ENCODE measurements at places on chromosomes 4 and X.
A peak's percentile ranks its signal among the peaks of the same experiment; 100 is the strongest.

DNA sequence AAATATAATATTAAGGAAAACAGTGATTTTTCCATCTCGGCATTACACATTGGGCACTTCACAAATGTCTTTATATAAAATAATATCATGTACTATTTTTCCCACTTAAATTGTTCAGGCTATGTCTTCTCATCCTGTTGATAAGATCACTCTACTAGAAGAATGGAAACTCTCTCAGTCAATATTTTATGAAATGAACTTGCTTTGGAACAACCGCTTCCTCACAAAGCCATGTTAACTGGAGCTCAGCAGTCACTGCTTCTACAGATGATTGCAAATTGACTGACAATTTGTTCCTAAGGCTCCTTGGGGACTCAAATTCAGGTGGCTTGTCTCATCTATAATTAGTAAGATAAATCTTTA lies 127.5 kb upstream of the CBR4 start:
- DNase-seq, result no peak

GRCh38 chrX:3803713-3804112 lies 90.3 kb upstream of the PRKX start:
- no peak for DNase-seq

GRCh38 chrX:68844581-68844980 lies 15.8 kb downstream of the EFNB1 start:
- DNase-seq, result no peak

DNA sequence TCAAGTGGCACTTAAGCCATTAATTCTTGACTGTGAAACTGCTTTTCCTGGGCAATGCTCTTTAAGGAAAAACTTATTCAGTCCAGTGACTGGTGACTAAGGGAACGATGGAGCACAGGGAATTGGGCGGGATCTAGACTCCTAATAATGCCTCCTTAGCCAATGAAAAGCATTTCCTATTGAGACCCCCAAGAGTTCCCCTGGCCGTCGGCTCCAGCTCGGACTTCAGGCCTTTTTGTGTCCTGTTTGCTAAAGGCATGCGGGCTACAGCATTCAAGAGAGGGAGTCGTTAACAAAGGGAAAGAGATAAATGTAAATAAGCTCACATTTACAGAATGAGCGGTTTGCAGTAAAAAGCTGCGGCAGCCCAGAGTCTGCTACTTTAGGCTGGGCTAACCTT lies at the start of gene LPAR4:
TSS of gene LPAR4 (plus strand) at position 232 of the 400 bp plus-strand sequence. CDS start 7,150 bp downstream, outside the sequence.
- no peak for DNase-seq

DNA sequence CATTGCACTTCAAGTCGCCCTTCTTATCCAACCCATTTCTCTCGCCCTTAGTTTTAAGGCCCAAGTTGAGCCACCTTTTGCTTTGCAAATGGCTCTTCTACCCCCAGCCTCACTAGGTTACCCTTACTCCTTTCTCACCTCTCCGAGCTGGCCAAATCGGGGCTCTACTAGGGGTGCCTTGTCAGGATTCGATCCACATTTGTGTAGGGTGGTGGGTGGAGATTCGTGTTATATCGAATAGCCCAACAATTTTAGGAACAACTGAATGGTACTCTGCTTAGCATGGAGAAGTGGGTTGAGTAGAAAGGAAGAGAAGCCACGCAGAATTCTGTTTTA lies 3.5 kb downstream of the SLIT2 start:
- DNase-seq, result no peak

- no peak for DNase-seq
Measured at GRCh38 chrX:7412840-7413239, 264.9 kb upstream of the PUDP start.

DNA sequence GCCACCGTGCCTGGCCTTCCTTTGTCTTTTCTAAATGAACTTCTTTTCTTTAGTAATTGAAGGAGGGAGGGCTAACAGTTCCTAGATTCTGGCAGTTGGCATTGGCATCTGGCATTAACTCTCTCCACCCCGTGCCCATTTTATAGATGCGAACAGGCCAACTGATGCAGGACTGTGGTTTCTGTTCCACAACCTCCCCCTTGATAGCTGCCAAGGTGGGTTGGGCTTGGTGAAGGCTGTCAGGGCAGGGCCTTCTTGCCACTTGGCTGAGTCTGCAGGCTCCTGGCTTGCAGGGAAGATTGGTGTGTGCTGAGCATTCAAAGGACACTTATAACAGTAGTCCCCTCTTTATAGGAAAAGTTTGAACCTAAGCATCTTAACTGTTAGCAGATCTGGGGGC lies 4.3 kb downstream of the SOWAHD start:
- no peak for DNase-seq

GRCh38 chr4:6943012-6943884 lies 33.6 kb downstream of the TBC1D14 start:
- no peak for DNase-seq

DNA sequence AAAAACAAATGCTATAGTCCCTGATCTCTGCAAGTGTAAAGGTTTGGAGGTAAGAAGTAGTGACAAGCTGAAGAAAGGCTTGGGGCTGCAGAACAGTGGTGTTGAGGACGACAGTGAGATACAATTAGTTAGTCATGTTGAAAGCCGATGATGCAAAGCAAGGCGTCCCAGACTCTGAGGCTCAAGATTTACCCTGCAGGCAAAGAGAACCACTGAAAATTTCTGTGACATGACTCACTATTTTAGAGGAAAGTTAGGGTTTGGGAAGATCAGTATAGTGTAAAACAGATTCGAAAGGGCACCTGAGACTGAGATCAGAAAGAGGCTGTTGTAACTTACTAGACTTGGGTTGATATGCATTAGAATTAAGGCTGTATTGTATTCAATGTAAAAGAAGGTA lies 281.3 kb upstream of the FTHL17 start:
- DNase-seq, result no peak

DNA sequence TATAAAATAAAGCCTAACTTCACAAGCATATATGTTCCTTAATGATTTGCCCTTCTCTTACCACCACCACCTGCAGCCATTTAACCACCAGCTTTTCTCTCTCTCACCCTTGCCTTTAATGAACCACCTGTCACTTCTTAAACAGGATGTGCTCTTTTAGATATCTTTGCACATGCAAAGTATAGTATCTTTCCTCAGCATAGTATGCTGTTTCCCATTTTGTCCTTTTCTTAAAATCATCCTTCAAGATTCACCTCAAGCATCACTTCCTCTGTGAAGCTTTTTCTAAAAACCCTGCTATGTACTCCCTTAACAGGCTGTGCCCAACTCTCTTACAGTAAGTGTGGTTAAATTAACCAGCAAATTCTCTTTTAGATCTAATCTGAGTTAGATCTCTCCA lies 8.2 kb upstream of the CNOT6L start:
- no peak for DNase-seq

DNA sequence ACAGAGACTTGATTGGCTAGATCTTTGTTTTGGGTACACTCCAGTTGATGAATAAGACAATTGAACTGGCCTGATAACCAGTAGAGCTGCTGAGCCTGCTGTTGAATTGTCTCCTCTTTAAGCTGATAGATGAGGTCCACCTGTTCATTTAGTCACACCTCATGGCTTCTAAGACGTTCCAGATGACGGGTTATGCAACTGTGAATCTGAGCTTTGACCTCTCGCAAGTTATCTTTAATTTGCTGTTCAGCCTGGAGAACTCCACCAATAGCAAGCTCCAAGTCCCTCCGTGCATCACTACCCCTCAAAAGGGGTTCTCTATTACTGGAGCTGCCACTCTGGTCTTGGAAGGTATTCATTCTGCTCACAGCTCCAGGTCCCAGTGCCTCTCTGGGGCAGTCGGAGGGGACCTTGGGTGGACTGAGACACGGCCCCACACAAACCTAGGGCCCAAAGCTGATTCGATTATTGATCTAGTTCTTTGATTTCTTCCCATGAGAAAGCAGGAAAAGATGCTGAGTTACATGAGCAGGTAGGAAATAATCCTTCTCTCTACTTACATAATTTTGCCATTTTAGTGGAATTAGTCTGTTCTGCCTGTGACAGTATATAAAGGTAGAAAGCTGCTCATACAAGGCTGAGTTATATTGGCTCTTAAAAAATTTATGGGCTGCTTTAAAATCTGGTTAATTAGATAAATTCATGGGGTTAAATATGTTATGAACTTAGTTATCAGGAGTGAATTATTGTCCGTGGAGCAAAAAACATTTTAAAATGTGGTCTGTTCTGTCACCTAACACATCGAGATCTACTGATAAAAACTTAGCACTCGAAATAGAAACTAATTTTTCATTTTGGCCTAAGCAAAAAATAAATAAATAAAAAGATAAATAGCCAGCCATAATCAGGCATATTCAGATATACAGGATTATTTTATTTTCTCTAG lies 6.8 kb downstream of the MMAA start:
- DNase-seq, result no peak

GRCh38 chr4:10664408-10664807 lies 20.2 kb downstream of the CLNK start:
- DNase-seq, result peak; percentile 60

DNA sequence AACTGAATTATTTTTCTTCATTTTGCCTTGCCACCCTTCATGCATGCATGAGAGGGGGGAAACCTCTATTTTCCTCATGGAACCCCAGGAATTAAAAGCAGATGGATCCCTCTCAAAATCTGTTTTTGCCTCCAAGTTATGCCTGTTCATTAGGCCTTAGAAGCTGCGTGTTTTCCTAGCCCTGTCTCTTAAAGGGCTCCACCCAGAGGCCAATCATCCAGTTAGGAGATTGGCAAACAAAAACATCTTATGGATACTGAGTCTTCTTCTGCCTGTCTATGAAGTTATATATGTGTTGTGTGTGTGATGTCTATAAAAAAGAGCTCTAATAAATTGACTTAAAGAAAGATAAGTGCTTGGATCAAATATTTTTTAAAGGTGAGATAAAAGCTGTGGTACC lies 142.9 kb downstream of the ANAPC10 start:
- no peak for DNase-seq

DNA sequence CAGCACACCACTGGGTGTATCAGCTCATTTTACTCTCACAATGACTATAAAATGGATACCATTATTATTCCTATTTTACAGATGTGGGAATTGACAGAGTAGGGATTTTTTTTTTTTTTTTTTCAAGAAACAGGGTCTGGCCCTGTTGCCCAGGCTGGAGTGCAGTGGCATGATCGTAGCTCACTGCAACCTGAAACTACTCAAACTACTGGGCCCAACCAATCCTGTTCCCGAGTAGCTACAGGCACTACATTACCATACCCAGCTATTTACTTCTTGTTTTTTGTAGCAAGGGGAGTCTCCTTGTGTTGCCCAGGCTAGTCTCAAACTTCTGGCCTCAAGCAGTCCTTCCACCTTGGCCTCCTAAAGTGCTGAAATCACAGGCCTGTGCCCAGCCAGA lies 95.2 kb downstream of the LARP7 start:
- DNase-seq, result no peak

DNA sequence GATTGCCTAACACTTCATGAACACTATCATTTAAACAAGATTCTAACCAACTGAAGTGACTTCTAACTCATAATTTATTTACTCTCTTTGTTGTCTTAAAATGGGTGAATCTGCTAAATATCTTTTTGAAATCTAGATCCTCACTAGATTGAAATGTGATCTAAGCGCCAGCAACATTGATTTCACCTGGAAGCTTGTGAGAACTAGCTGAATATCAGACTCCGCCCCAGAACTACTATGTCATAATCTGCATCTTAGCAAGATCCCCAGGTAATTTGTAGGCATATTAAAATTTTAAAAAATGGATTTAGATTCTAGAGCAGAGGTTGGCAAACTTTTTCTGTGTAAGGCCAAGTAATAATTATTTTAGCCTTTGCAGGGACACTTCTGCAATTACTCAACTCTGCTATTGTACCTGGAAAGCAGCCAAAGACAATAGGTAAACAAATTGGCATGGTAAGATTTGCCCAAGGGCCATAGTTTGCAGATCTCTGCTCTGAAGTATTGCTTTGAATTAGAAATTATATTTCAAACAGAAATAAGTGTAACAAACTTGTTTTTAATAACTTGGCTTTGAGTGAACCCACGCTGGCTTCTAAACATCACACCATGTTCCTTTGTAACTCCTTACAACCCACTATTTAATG lies 121.5 kb downstream of the REELD1 start:
- no peak for DNase-seq

DNA sequence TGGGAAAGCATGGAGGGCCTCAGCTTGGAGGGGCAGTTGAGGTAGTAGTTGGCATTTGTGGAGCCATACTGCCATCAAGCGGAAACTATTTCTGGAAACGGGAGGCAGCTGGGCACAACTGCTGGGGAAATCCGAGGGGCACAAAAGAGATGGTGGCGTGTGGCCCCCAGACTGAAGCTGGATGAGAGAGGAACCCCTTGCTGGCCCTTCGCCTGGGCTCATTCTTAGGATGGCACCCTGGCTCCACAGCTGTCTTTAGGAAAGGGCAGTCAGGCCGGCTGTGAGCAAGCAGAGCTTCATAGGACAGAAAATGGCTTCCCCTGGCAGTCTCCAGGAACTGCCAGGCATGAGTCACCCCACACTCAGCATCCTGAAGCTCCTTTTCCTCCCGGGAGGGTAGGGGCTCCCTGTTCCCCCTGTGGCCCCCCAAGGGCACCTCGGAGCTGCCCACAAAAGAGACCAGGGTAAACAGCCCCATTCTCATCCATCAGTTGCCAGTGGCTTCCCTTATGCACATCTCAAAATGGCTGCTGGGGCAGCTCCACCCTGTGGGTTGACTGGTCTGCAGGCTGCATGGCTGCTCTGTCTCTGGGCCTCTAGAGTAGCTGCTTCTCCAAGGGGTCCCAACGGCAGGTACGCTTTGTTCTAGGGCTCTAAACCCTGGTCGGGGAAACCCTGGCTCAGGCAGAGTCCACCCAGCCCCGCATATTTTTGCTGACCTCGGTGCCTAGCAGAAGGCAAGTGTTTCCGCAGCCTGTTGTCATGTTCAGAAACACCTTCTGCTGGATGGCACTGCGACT lies 64.7 kb downstream of the NBDY start:
- no peak for DNase-seq

GRCh38 chr4:23279377-23279986 lies 586.7 kb downstream of the GBA3 start:
- no peak for DNase-seq

GRCh38 chr4:90544532-90545045 lies 417.4 kb downstream of the CCSER1 start:
- DNase-seq, result no peak

GRCh38 chr4:87824352-87824751 lies 8.4 kb upstream of the MEPE start:
- DNase-seq, result no peak

- no peak for DNase-seq
Measured at GRCh38 chrX:23802431-23802830, 19.5 kb downstream of the SAT1 start.

- no peak for DNase-seq
Measured at GRCh38 chrX:36199928-36200327, 280.4 kb downstream of the CFAP47 start.

DNA sequence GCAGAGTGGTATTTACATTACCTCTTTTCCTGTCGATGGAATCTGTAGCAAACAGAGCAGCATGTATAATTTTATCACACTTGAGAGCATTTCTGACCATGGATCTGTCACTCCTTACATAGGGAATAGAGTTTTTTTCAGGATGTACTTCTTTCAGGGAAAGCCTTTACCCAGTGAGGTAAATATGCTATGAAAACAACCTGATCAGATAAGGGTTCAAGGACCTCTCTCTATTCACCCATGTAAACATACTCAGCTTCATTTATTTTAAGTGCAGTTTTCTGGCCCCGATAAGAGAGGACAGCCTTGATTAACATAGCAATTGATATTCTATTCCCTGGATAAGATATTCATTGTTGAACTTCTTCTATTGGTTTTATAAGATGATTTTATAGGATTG lies 87.3 kb upstream of the ESX1 start:
- DNase-seq, result no peak
